ENCODE measurements at places on chromosomes 4 and X. TPM values are rescaled to one million over a fixed set of nuclear protein-coding genes. Genes with fewer than 3 reads are reported as not detected.

The TMEM144 gene
- total RNA-seq: 5.7 TPM

The FHDC1 gene
- 5.2 TPM for total RNA-seq

The ARHGAP6 gene
- total RNA-seq: 23.9 TPM

The CYLC1 gene
- total RNA-seq: not detected

The NSD2 gene
- total RNA-seq: 51.4 TPM

The NUDT6 gene
- total RNA-seq: 12.9 TPM

The VSIG1 gene
- 0.64 TPM for total RNA-seq

The CSAG3 gene
- not detected for total RNA-seq

The TECRL gene
- total RNA-seq: 5.8 TPM

The CT47A1 gene
- total RNA-seq: not detected

The GAGE13 gene
- total RNA-seq: not detected

The NDST4 gene
- total RNA-seq: 1.3 TPM

The PLAC8 gene
- 8.3 TPM for total RNA-seq

The KCND1 gene
- 2.7 TPM for total RNA-seq

The SOWAHB gene
- 7.1 TPM for total RNA-seq

The MAGEB10 gene
- total RNA-seq: not detected

The MGARP gene
- total RNA-seq: 0.12 TPM

The UBA6 gene
- 37.9 TPM for total RNA-seq

Data from metanephros (tissue), 2 donors.